ENCODE measurements at places on chromosomes 7 and 10.

DNA sequence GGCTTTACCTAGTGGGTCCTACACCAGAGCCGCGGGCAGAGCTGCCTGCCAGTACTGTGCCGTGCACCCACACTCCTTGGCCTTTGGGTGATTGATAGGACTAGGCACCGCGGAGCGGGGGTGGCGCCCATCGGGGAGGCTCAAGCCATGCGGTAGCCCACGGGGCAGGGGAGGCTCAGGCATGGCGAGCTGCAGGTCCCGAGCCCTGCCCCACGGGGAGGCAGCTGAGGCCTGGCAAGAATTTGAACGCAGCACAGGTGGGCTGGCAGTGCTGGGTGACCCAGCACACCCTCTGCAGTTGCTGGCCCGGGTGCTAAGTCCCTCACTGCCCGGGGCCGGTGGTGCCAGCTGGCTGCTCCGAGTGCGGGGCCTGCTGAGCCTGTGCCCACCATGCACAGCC, 32.3 kb upstream of the KIAA1217 start:
- no peak for DNase-seq

DNA sequence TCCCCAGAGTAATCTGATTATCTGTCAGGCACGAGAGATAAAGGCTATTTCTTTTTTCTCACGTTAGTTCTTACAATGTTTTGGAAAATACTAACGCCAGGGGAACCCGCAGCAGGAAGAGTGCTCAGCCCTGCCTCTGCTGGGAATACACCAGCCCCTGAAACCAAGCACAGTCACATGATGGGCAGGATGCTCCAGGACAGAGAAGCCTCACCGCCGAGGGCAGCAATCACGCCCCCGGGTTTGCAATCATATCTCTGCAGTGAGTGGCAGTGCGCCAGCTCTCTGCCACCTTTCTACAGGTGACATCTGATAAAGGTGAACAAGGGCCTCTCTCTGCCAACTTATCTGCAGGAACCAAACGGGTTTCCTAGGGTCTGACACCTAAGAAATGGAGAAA, 39.8 kb downstream of the BRI3 start:
- no peak for DNase-seq

- DNase-seq: no peak
Measured at GRCh38 chr10:133215586-133215985, 14.4 kb upstream of the UTF1 start.

DNA sequence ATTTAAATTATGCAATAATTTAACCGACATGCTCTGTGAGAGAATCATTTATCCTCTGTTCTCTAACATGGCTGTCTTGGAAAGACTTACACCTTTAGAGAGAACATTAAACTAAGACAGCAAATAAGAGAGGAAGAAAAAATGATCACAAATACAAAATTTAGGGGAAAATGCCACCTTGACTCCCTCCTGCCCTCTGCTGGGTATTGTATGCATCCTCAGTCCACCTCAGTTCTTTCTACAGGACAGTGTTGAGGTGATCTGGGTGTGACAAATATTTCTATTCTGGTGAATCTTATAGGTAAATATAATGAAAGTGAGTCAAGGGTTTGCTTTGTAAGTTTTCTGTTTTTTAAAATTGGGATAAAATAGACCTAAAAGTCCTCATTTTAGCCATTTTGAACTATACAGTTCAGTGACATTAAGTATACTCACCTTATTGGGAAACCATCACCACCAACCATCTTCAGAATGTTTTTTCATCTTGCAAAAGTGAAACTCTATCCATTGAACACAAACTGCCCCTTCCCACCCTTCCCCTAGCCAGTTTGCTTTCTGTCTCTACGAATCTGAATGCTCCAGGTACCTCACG, 61.5 kb upstream of the ELMO1 start:
- peak; percentile 3 for DNase-seq

GRCh38 chr7:51430480-51431086, 114.0 kb upstream of the COBL start:
- peak; percentile 11 for DNase-seq

DNA sequence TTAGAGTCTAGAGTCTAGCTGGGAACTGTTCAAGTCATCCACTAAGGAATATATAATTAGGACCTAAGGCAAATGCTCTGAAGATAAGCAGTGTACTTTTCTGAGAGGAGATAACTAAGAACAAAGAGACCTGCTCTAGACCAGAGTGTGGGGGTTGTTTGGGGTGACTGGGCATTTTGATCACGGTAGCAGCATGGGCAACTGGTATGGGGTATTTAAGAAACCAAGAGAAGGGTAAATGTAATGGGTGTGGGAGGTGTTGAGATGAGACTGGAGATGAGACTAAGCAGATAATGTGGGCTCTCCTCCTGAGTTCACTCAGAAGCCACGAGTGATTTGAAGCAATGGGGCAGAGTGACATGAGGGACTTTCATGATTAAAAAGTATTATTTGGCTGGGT, 1082.9 kb downstream of the GATA3 start:
- no peak for DNase-seq

DNA sequence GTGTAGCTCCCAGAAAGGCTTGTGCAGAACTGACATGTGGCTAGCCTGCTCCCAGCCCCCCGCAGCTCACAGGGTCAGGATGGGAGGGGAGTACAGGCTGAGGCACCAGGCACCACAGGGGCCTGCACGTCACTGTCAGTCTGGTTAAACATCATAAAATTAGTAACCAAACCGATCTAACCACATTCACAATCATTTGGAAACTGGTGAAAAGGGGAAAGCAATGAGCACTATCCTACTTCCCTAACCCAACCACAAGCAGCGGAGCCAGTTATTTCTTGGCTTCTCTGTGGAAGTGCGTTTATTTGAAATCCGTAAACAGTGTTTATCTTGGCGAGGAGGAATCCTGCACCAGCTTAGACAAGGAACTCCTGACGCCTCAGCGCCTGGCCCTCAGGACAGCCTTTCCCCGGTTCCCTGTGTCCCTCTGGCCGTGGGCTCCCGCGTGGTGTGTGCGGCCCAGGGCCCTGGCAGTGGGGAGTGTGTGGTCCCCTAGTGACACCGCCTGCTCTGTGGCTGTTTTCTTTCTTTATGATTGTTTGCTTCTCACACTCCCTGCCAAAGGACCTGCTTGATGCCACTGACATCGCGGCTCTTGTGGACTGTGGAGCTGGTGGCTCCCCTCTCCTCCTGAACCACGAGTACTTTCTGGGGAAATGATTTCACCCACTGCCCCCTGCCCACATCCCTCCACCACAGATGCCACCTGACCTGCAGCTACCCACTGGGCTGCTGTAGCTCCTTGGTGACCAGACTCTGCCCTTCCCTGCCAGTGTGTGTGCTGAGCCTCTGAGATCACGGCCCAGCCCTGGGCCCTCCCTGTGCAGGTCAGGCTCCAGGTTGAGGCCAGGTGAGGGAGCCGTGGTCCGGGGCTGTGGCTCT, 38.0 kb downstream of the INPP5A start:
- no peak for DNase-seq

- DNase-seq: no peak
Measured at GRCh38 chr10:67308912-67309311, 383.1 kb downstream of the LRRTM3 start.

DNA sequence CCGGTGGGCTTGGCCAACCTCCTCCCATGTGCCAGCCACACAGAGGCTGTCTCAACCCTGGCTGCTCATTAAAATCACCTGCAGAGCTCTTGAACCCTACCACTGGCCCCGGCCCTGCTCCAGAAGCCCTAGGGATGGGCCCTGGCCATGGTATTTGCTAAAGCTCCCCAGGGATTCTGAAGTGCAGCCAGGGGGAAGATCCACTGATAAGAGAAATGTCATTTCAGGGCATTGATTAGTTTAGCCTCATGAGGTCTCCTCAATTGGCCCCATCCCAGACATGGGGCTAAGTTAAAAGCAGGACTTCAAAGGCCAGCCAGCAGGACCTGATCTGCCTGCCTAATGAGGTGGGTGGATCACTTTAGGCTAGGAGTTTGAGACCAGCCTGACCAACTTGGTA, 65.2 kb downstream of the ABRAXAS2 start:
- no peak for DNase-seq

GRCh38 chr10:119118231-119118630, 14.3 kb downstream of the DENND10 start:
- no peak for DNase-seq

GRCh38 chr10:125553091-125553490, 129.9 kb downstream of the TEX36 start:
- DNase-seq: no peak

- no peak for DNase-seq
Measured at GRCh38 chr10:121831777-121832176, 96.1 kb downstream of the ATE1 start.

- DNase-seq: no peak
Measured at GRCh38 chr7:33981671-33982424, 76.5 kb downstream of the BMPER start.

DNA sequence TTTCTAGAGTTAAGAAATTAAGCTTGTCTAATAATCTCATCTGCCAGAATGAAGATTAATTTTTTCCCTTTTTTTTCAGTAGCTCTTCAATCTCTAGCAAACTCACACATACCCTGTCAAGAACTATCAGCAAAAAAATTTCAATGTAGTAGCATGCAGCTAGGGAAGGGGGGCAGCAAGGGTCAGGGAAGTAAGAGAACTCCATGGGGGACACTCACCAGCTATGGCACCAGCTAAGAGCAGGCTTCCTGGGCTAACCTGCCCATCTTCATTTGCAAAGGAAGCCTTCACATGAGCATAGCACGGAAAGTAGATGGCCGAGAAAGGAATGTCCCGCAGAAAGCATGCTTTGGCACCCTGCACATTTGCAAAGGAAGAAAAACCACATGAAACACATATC, 190.4 kb downstream of the SLC25A13 start:
- no peak for DNase-seq

- DNase-seq: no peak
Measured at GRCh38 chr7:151408839-151409666, 785 bp downstream of the WDR86 start.

DNA sequence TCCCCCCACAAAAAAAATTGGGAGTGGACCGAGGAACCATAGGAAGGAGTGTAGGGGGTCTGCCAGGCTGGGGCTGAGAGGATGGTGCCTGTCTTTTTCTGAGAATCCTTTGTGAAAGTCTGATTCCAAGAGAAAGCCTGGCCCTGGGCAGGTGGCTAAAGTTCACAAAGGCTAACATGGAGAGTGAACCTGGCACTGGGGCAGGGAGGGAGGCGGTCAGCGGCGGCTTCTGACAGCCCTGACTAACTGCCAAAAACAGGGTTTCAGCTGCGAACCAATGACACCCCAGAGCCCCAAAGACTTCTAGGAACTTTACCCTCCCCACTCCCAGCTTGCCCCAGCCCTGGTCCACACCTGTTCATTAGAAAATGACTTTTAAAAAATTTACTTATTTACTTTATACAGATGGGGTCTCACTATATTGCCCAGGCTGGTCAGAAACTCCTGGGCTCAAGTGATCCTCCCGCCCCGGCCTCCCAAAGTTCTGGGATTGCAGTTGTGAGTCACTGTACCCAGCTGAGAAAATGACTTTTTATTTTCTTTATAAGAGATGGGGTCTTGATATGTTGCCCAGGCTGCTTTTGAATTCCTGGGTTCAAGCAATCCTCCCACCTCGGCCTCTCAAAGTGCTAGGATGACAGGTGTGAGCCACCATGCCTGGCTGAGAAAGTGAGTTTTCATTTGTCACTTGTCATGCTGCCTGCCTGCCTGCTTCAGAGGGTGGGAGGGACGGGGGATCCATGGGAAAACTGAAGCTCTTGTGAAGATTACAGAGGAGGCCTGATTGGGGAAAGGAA, 61.0 kb upstream of the DUSP5 start:
- DNase-seq: no peak

- no peak for DNase-seq
Measured at GRCh38 chr7:79398138-79398749, 55.2 kb downstream of the MAGI2 start.

DNA sequence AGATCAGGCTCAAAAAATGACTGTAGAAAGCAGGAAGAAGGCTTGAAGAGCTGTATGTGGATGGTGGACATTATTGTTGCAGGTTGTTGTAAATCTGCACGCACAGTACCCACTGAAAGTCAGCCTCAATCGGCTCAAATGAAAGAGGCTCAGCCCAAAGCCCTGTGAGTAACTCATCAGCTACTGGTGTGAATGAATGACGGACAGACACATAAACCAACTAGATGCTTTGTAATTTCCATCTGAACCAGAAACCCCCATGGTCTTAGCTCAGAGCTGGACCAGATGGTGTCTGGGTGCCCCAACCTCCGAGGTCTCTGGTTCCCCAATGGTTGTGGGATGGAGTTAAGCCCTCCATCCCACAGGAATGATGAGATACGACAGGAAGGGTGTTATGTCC, 7.4 kb downstream of the CALN1 start:
- DNase-seq: no peak

DNA sequence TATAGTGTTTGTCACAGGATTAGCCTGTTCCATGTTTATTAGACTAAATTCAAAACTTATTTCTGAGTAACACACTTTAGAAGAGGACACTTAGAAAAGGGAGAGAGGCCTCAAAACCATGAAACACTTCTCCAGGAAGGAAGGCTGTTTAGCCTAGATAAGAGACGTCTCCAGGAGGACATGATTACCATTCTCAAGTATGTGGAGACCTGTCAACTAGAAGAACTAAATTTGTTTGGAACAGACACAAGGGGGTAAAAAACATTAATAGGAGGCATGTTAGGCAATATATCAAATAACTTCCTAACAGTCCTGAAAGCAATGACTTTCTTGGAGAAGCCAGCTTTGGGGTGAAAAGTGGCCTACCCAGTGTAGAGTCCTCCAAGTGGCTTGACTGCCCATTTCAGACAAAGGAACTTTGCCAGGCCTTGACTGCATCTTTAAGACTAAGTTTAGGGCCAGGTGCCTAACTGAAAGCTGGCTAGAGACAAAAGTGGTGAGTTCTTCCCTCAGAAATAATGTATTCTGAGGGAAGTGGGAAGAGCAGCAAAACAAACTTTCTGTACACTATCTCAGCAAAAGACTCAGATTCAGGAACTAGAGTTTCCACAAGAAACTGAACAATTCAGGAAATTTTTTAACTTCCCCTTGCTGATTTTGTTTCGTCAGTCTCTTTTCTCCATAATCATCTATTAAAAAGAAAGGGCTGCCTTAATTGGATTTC, 11.8 kb downstream of the NCOA4 start:
- no peak for DNase-seq

GRCh38 chr10:87646192-87646909, 13.3 kb upstream of the PAPSS2 start:
- no peak for DNase-seq

- DNase-seq: no peak
Measured at GRCh38 chr7:107432261-107432660, 37.6 kb upstream of the GPR22 start.

DNA sequence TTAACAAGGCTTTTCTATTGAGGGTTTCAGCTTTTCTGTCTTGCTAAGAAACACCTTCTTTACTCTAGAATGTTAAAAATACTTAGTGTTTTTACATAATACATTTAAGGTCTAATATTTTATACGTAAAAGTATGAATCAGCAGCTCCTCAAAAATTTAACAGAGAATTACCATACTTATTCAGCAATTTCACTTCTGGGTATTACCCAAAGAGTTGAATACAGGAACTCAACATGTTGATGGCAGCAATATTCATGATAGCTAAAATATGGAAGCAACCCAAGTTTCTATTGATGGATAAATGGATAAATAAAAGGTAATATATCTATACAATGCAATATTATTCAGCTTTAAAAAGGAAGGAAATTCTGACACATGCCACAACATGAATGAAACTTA, 9.7 kb upstream of the OR13A1 start:
- DNase-seq: no peak

- no peak for DNase-seq
Measured at GRCh38 chr10:6498771-6499170, 81.3 kb downstream of the PRKCQ start.
